ENCODE measurements at places on chromosomes 6 and 20.

GRCh38 chr6:111503194-111503593 is 20.2 kb upstream of the REV3L start:
- no peak for DNase-seq

- peak; percentile 19 for DNase-seq
Observed at GRCh38 chr20:8073024-8073832, 53.7 kb upstream of the TMX4 start.

- DNase-seq, result peak; percentile 24
Observed at GRCh38 chr6:147868427-147869190, 360.1 kb downstream of the SAMD5 start.

GRCh38 chr6:90068703-90069523 is 174.6 kb downstream of the GJA10 start:
- DNase-seq, result no peak

GRCh38 chr6:158290040-158290439 is 22.2 kb upstream of the TULP4 start:
- no peak for DNase-seq

- DNase-seq, result no peak
Observed at GRCh38 chr6:110934381-110934898, 24.1 kb upstream of the GTF3C6 start.

- DNase-seq, result peak; percentile 29
Observed at GRCh38 chr6:7267466-7268091, 45.4 kb downstream of the SSR1 start.

DNA sequence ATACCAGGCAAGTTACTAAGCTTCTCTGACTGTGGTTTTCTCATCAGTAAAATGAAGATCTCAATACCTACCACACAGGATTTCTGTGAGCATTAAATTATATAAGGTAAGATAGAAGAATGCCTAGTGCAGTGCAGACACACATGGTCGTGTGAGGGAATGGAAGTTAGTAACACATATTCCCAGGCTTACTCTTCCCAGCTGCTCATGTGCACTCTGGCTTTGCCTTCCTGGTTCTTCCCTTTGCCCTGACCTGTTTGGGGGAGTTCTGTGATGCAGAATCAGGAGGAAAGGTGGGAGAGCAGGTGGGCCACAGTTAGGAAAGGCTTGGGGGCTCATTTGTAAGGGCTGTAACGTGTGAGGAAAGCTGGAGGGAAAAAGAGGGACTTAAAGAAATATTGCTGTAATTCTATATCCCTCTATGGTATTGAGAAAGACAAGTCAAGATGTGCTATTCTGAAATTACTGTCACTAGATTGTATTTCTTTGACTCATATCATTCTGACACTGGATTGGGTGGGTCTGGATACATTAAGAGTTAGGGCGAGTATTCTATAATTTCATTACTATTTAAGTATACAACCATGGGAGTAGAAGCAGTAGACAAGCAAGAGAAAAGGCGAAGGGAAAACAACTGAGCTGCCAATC is 47.7 kb downstream of the FYN start:
- no peak for DNase-seq

DNA sequence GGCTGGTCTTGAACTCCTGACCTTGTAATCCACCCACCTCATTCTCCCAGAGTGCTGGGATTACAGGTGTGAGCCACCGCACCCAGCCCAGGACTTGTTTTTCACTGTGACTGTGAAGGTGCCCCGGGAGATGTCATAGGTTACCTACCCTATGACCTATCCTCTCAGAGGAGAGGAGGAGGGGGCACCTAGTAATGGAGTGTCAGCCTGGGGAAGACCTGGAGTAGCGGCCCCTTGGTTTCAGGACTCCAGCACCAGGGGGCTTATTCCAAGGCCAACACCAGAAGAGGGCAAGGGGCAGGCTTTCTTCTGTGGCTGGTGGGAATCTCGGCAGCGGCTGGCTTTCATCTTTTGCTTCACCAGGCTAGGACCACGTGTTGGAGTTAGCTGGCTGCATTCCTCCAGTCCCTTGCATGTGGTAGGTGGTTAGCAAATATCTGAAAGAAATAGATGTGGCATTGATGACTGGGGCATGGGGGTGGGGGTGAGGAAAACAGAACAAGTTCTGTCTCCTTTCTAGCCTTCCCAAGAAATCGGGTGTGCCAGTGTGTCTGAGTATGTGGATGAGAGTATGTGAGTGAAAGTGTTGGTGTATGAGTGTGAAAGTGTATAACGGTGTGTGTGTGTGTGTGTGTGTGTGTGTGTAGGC is 7.9 kb upstream of the ITPR3 start:
- DNase-seq, result no peak

DNA sequence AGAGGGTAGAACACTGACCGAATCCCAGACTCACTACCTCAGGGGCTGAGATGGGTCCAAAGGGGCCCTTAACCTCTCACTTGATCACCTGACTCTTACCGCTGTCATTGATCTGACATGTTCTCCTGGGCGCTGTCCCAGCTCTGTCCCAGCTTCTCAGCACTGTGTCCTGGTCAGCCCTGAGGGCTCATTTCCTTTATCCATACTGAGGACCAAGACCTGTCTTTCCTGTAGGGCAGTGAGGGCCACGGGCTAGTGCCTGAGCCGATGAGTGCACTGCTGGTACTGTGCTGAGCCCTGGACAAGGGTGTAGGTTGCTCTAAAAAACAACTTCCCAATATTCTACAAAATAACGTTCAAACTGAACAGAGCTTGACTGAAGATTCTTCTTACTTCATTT is 131.5 kb downstream of the MTHFD1L start:
- no peak for DNase-seq

GRCh38 chr20:56411759-56412472 is at the start of gene CASS4:
CASS4 (plus strand) TSS chr20:56412260; CDS start chr20:56412459, 199 bp downstream.
- no peak for DNase-seq

DNA sequence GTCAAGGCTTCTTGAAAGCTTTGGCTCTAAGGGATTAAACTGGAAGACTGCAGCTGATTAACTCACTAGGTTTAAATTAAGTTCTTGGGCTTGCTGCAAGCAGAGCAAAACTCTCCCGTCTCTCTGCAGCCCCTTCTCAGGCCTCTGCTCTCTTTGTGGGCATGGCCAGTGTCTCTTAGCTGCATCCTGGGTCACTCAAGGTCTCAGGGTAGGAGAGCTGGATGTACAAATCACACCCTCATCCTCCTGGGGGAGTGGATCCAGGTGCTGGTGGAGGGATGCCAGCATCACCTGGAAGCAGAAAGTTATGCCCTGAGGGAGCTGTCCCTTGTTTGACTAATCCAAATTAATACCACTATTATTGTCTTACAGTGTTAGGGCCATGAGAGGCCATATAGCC is 35.8 kb downstream of the GCM1 start:
- DNase-seq, result peak; percentile 55

GRCh38 chr6:107591346-107591745 is 101.4 kb downstream of the SOBP start:
- no peak for DNase-seq

Data from DMS53 (cell line).